Large intestine (tissue), 12 donors: ENCODE measurements at places on chromosomes 12 and 14.

DNA sequence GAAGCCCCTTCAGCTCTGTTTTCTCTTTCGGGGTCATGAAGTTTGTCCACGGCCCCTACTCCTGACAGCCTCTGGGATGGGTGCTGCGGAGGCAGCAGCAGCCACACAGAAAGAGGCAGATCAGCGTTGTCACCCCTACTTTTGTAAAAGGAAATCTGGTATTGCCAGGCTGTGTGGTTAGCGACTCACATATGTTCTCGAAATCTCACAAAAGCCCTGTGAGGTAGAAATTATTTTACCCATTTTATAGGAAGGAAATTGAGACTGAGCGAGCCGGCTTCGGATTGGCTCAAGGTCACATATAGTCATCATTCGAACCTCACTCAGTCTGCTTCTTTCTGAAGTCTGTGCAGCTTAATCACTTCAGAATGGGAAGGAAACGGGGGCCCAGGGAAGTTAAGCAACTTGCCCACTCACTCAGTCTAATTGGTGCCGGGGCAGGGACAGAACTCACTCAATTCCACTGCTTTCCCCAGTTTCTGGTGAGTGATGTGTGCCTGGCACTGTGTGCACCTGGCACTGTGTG is 1.1 kb upstream of the CKAP4 start:
- DNase-seq, result peak; percentile 11

- DNase-seq, result peak; percentile 76
Observed at GRCh38 chr14:104087981-104088850, 2.7 kb downstream of the ASPG start.

DNA sequence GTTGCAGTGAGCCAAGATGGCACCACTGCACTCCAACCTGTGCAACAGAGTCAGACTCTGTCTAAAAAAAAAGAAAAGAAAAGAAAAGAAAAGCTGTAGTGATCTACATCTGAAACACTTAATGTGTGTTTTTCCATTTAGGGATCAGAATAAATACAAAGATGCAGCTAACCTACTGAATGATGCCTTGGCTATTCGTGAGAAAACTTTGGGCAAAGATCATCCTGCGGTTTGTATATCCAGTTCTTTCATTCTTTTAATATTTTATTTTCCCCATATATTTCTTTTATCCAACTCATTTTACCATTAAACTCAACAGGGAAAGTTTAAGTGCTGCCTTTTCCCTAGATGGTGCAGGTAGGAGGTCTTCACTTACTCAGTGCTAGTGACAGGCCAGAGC is 40.4 kb downstream of the KLC1 start:
- DNase-seq, result no peak

GRCh38 chr12:54160769-54161480 is 27.9 kb downstream of the SMUG1 start:
- peak; percentile 84 for DNase-seq

DNA sequence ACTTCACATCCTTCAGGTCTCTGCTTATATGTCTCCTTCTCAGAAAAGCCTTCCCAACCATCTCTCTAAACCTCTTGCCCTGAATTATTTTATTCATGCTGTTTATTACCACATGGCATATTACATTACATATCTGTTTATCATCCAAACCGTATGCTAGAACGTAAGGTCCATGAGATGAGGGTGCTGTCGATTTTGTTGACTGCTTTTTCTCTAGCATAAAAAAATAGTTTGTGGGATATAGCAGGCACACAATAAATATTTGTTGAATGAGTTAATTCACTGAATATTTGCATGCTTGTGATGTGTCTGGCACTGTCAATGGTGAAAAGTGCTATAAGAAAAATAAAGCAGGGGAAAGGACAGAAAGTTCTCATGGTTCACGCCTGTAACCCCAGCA is 22.9 kb downstream of the SAMD4A start:
- DNase-seq, result no peak

DNA sequence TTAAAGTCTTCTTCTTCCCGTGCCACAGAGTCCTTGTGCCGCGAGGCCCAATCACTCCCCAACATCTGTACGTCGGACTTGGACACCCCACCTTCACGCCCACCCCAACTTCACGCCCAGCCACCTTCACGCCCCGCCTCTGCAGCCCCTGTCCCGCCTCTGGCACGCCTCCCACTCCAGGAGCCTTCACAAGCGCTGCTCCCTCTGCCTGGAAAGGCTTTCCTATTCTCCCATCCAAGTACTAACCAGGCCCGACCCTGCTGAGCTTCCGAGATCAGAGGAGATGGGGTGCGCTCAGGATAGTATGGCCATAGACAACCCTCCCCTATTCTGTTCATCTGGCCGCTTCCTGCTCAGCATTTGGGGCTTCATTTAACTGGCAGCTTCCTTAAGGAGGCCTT is 17.3 kb upstream of the EIF5 start:
- DNase-seq, result no peak

DNA sequence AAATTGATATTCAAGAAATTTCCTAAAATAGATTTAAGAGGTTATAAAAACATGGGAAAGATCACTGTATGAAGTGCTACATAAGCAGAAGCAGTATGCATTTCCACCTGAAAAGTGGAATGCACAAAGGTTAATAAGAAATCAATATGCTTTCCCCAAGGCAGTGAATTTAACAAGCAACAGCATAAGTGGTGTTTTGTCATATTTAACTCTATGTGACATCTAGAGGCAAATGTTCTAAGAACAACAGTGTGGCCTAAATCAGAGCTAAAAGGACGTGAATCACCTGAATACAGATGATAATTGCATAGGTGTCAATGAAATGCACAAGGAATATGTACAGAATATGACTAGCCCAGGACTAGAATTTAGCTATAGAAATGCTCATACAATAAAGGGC is 49.5 kb downstream of the SLC2A13 start:
- DNase-seq, result no peak

DNA sequence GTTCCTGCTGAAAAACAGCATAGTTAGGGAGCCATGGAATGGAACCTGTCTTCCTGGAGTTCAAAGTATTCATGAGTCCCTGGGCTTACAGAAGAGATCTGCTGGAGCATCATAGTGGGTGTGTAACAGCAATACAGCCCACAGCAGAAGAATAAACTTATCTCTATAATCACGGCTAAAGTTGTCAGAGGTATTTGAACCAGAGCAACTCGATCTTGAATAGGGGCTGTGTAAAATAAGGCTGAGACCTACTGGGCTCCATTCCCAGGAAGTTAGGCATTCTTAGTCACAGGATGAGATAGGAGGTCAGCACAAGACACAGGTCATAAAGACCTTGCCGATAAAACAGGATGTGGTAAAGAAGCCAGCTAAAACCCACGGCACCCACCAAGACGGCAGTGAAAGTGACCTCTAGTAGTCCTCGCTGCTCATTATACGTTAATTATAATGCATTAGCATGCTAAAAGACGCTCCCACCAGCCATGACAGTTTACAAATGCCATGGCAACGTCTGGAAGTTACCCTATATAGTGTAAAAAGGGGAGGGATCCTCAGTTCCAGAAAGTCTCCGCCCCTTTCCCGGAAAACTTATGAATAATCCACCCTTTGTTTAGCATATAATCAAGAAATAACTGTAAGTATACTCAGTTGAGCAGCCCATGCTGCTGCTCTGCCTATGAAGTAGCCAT is 223.4 kb downstream of the PCNX1 start:
- DNase-seq, result no peak

GRCh38 chr14:95294834-95295599 is 24.7 kb downstream of the CLMN start:
- no peak for DNase-seq

GRCh38 chr12:42673535-42673934 is 84.0 kb upstream of the PRICKLE1 start:
- DNase-seq, result no peak

DNA sequence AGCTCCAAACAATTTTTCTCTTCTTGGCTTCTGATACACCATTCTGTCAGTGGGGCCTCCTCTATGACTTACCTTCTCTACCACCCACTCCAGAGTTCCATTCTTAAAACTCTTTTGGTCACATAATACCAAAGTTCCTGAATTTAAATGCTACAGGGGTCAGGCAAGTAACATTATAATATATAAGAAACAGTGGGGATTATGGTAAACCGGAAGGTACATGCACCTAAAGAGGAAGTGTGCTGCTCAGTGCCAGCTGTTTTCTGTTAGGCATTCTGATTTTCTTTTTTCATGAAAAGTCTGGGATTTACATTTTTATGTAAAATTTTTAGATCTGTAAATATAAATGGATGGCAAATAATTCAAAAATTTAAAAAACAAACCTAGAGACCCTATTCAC is 39.9 kb downstream of the SOS2 start:
- DNase-seq, result no peak

DNA sequence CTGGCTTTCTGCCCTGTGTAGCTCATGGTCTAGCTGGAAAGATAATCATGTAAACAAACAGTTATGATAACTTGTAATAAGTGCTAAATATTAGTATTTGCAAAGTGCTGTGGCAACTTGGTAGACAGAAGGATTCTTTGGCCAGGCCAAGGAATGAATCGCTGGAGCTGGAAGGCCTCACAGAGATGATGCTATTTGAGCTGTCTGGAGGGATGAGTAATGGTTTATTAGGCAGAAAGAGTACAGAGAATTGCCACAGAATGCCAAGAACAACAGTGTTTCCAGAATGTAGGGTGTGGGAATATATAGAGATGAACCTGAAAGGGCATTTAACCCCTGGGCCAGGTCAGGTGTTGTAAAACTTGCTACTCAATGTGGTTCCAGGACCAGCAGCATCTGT is 27.6 kb downstream of the OTX2 start:
- no peak for DNase-seq

- DNase-seq, result no peak
Observed at GRCh38 chr14:23128969-23129758, 10.1 kb upstream of the CEBPE start.

DNA sequence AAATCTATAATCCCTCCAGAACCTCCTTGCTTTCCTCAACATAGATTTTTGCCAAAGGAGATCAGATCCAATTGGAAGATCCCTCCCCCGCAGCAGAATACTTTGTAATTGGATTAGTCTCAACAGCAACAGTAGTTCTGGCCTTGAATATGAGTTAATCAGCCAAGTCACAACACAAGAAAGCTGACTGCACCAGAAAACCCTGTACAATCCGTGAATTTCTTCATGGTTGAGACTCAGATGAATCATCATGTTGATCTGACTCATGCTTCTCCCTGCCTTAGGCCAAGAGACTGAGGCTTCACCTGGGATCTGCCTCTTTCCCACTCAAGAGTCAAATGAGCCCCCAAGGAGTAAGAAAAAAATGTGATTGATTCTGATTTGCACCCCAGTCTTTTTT is 3.0 kb upstream of the METTL17 start:
- DNase-seq, result no peak

- DNase-seq, result no peak
Observed at GRCh38 chr14:90848944-90849731, 32.9 kb upstream of the TTC7B start.

DNA sequence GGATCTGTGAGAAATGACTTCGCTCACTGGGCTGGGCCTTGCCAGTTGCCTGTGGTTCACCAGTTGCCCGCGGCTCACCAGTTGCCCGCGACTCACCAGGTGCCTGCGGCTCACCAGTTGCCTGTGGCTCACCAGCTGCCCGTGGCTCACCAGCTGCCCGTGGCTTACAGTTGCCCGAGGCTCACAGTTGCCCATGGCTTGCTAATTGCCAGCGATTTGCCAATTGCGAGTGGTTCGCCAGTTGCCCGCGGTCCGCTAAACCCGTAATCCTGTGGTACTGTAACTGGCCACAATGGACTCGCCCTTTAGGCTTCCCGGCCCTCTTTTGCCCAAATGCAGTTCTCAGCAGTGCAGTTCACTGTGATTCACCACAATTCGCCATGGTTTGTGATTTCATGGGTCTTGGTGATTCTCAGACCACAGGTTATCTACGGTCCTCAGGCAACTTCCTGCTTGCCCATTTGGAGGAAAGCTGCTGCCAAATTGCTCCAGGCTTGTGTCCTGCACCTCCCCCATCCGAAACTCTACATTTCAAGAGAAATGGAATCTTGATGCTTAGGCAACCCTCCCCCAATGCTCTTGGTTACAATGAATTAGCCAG is 15.0 kb upstream of the MEG3 start:
- no peak for DNase-seq

DNA sequence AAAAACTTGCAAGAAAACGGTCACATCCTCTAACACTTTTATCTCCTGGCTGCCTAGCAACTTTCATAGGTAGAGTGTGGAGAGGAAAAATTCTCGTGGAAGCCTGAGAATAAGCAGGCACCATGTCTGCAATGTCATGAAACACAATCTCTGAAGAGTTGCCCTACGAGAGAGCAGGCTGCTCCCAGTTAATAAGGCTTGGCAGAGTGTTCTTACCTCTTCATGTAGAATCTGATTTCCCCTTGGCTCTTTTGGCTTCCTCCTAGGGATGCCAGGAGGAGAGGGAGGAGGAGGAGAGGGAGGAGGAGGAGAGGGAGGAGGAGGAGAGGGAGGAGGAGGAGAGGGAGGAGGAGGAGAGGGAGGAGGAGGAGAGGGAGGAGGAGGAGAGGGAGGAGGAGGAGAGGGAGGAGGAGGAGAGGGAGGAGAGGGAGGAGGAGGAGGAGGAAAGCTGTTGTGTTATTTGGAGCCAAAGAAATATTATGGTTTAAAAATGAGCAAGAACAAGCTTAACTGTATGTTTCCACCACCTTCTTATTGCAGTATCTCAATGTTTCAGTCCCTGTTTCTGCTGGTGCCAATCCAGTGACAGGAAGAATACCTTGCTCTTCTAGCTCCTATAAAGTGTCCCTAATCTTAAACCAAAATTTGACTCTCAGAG is 52.9 kb downstream of the EGLN3 start:
- no peak for DNase-seq

DNA sequence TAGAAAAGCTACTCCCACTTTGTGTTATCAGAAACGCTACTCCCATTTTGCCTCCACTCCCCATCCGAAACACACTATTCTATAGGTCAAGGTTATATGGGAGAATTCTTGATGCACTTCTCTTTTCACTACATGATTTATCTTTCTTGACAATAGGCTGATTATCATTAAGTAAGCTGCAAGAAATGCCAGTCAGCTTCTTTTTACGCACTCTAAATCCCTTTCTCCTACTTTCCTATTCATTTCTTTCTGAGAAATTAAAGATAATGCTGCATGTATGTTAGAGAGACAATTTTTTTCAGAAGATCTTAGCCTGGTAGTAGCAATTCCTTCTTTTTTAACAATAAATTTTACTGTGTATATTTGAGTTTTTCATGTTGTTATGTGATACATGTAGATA is 41.0 kb upstream of the CCDC91 start:
- no peak for DNase-seq
